NCI-H510A treated with DMSO at 0.1 percent for 48 hours (cell line): ENCODE measurements at places on chromosomes 2 and 18.
A peak's percentile ranks its signal among the peaks of the same experiment; 100 is the strongest.

DNA sequence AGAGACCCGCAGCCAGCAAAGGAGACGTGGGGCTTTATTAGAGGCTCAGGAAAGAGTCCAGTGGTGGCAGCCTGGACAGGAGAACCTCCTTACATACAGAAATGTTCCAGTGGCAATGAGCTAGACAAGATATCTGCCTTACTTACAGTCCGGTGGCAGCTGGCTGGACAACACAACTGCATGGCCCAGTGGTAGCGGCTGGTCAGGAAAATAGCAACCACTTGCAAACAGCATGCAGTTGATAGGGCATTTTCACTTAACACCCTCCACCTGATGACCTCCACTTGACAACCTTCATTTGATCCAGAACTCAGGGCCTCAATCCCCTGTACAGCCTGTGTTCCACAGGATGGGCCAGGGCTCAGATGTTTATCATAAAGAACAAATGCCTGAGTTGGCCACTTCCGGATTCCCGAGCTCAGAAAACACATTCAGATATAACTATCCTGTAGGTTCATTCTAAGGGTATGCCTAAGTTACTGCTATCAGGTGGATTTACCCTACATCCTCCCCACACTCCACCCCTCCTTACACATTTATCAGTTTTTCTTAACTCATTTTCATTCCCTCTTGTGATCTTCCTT, 63.3 kb upstream of the ITPRID2 start:
- DNase-seq: no peak

DNA sequence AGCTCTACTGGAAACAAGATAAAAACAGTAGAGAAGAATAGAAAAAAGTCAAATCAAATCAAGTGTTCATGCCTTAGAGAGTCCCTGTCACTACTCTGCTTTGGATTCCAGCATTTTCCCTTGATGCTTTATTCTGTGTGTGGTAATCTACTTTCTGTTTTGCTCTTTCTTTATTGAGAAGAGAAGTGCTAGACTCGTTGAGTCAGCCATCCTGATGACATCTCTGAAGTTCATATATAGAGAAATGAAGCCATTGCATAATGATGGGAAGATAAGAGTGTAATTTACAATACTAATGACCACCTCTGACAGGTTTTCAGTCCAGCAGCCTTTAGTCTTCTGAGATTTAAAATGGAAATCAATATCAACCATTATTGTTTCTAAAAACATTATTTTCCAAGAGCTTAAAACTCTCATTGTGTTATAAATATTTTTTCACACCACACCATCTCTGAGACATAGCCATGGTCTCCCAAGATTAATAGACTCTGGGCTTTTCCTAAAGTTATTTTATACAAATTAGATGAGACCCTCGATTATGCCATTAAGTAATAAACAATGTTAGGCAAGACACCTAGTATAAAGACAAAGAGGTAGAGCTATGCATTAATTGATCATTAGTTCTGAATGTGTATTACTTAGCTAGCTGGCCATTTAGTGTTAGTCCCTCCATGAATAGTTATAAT, 679.0 kb upstream of the ACVR2A start:
- DNase-seq: no peak

GRCh38 chr2:147521936-147522335, 322.9 kb upstream of the ACVR2A start:
- DNase-seq: no peak

DNA sequence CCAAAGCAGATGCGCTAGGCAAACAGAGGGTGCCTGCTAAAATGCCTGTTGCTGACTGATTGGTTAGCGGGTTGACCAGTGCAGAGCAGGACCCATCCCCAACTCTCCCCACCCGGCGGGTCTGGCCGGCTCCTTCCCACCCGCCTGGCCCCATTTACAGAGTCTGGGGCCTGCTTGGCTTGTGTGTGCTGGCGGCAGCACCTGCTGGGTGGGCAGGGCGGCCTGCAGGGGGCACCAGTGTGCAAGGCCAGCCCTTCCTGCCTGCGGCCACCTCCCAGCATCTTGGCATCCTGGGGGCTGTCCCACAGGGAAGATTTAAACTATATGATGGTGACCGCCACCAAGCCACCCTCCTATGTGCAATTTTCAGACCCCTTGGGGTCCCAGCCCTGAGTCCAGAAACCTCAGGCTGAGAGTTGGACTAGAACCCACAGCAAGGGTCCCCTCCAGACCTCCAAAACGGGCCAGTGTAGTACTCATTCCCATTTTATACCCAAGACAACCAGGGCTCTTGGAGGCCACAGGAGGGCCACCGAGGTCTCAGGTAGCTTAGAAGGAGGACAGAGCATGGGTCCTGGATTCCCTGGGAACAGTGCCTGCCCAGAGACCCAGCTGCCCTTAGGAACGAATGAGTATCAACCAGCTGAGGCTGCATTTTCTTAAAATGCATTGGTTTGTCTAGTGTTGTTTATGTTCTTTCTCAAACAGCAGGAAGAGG, 173.6 kb downstream of the SMAD7 start:
- DNase-seq: peak; percentile 24

- no peak for DNase-seq
These were observed 6.5 kb upstream of the IL1RN start for GRCh38 chr2:113120861-113121260.

GRCh38 chr2:148167855-148168254, 147.0 kb downstream of the MBD5 start:
- DNase-seq: no peak

GRCh38 chr2:2572393-2573204, 241.5 kb upstream of the MYT1L start:
- no peak for DNase-seq

DNA sequence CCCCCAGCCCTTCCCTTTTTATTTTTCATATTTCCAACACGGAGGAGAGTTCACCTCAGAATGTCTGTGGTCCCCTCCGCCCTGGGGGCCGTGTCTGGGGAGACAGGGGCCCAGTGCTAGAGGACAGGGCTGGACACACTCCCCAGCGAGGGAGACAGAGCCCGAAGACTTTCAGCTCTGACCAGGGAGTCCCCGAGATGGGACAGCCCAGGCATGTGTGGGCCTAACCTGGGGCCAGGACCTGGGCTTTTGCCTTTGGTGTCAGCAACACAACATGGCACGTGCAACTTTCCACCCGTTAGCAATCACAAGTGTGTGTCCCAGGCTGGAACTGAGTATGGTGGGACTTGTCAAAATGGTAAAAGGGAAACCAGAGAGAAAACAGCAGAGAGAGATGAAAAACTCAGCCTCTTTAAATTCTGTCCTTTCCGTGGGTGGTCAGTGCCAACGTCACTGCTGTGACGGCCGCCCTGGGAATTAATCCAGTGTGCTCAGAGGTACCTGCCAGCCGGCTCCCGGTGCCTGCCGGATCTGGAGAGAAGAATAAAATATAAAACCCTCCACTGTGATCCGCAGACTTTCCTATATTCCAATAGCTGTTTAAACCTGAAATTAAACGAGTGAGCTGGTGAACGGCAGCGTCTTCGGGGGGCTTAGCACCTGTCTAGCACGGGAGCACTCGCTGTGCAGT, 245.8 kb downstream of the EIPR1 start:
- DNase-seq: no peak

DNA sequence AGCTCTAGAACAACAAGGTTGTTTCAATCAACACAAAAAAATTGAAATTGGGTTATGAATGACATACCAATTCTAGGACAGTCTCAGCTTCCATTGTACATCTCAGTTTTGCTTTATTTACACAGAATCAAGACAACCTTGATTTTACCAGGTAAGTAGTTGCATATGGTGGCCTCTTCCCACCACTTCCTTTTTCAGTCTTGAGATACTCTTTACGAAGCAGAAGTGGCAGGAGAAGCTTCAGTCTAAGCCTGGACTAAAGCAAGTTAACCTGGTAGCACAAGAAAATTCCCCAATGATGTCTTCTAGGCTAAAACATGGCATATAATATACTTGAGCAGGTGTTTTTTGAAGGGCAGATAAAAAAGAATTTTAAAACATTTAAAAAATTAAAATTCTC, 10.7 kb upstream of the FAM136A start:
- DNase-seq: no peak

GRCh38 chr2:27627963-27628766, 647 bp downstream of the CCDC121 start:
- DNase-seq: no peak

GRCh38 chr2:17813010-17813741, 3.1 kb upstream of the MSGN1 start:
- no peak for DNase-seq
